IMR-90 (cell line): ENCODE measurements at places on chromosomes 5 and 9. TPM values are rescaled to one million over a fixed set of nuclear protein-coding genes. Genes with fewer than 3 reads are reported as not detected.

DNA sequence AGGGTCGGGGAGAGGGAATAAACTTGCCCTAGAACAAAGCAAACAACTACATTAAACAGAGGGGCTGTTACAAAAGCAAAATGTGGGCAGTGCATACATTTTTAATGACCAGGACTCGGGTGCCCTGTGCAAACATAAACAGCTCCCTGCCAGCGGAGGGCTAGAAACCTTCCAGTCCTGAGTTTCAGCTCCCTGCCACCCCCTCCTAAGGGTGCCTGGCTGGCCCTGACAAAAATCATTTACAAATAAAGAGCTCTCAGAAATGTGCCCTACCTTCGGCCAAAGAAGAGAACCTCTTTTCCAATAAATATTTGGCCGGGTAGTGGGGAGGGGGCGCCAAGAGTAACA, 29.5 kb downstream of the FOXD1 start:
- no peaks in the 10 kb centered on the region for H3K27me3 ChIP-seq
- no peak for DNase-seq
- no peak overlapping the region for H3K4me3 ChIP-seq
- H3K4me1 ChIP-seq: peaks cover 22% of the 10 kb centered on the region
- H3K36me3 ChIP-seq: no peaks in the 10 kb centered on the region
- no peak overlapping the region for H3K27ac ChIP-seq

- H3K4me3 ChIP-seq: no peak overlapping the region
- H3K27ac ChIP-seq: no peak overlapping the region
- H3K36me3 ChIP-seq: no peaks in the 10 kb centered on the region
- no peak for DNase-seq
These were observed 33.3 kb upstream of the SH3PXD2B start for GRCh38 chr5:172487671-172488070.

- no peaks in the 10 kb centered on the region for H3K27me3 ChIP-seq
- H3K4me1 ChIP-seq: peaks cover 9% of the 10 kb centered on the region
- peak overlapping the region; percentile 59; the same call in 1 of the 2 replicates for H3K27ac ChIP-seq
- H3K4me3 ChIP-seq: peak overlapping the region; percentile 76
These were observed 563 bp downstream of the SNAPC4 start for GRCh38 chr9:136399176-136400037.

DNA sequence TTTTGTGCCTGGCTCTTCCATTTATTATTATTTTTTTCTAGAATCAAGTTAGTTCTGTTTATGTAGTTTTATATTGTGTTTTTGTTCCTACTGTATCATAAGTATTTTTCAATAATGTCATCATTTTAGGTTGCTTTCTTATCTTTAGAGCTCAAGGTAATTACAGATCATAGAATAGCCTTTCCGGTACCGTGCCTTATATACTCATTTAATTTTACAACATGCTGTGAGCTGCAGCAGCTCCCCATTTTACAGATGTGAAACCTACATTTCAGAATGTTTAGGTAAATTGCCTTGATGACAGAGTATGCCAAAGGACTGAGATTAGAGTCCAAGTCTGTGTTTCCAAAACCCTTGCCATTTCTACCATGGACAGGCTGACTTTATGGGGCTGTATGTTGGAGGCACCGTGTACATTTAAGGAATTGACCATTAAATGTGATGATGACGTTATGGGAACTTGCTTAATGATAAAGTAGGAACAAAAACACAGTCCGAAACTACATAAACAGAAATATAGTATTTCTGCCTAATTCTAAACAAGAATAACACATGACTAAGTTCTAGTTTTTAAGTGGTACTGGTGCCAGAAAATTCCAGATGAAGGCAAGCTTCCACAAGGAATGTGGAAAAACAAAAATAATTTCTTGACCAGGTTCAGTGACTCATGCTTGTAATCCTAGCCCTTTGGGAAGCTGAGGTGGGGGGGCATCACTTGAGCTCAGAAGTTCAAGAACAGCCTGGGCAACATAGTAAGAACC, 97.7 kb downstream of the IQGAP2 start:
- H3K27me3 ChIP-seq: peaks cover 3% of the 10 kb centered on the region
- no peak overlapping the region for H3K27ac ChIP-seq
- H3K4me3 ChIP-seq: no peak overlapping the region
- peak; percentile 43 for DNase-seq
- H3K36me3 ChIP-seq: no peaks in the 10 kb centered on the region

DNA sequence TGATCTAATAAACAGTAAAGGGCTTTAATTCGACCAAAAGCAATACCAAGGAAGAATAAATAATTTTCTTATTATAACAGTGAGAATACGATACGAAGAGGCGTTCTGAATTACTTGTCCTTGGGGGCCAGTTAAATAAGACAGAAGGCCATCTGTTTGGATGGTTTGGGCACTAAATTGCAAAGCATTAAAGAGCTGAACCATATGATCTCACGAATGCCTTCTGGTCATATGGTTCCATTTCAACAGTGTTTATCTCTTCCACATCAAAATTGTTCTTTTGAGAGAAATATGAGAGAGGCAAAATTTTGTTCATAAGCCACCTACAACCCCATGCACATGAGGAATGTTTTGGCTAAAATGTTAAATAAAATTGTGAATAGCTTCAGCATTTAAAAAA, 605.4 kb downstream of the PTPRD start:
- no peak overlapping the region for H3K27ac ChIP-seq
- no peaks in the 10 kb centered on the region for H3K27me3 ChIP-seq
- H3K36me3 ChIP-seq: no peaks in the 10 kb centered on the region

DNA sequence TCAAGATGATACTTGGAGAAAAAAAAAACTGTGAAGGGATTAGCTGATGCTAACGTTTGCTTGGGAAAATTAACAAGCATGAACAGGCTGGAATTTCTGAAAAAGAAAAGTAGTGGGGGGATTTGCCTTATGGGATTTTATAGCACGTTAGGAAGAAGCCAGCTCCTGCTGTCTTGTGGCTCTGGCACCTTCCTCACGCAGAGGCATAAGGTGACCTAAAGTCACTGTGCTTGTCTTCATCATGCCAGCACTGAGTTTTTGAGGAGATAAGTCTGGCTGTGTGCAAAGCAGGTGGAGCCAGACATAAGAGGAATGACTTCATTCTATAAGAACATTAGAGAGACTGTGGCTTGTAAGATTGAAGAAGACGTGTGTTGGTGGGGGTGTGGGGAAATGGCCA, 94.4 kb upstream of the MAP1B start:
- H3K36me3 ChIP-seq: no peaks in the 10 kb centered on the region
- H3K4me1 ChIP-seq: no peaks in the 10 kb centered on the region
- no peak for DNase-seq
- peaks cover 15% of the 10 kb centered on the region for H3K27me3 ChIP-seq

GRCh38 chr9:6658628-6659353, 13.3 kb upstream of the GLDC start:
- H3K36me3 ChIP-seq: no peaks in the 10 kb centered on the region
- no peaks in the 10 kb centered on the region for H3K4me1 ChIP-seq
- H3K27ac ChIP-seq: no peak overlapping the region
- no peak for DNase-seq
- no peak overlapping the region for H3K4me3 ChIP-seq
- no peaks in the 10 kb centered on the region for H3K27me3 ChIP-seq

DNA sequence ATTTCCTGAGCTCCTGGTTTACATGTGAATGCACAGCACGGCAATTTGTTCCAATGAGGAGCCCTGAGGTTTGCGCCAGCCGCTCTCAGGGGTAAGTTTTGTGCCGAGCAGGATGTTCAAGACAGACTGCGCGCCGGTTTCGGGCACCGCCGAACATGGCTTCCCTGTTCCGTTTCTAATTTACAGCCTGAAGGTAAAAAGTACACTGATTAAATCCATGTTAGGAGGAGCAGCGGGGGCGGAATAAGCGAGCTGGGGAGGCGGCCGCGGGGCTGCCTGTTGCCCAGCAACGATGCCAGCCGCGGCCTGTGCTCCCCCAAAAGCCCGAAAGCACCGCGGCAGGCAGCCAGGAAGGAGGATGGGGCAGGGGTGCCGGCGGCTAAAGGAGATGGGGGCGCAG, 6.4 kb downstream of the SOWAHA start:
- DNase-seq: no peak
- peaks cover 2% of the 10 kb centered on the region; the same call in 1 of the 2 replicates for H3K36me3 ChIP-seq
- H3K27me3 ChIP-seq: no peaks in the 10 kb centered on the region
- H3K27ac ChIP-seq: no peak overlapping the region
- H3K4me1 ChIP-seq: peaks cover 13% of the 10 kb centered on the region
- H3K4me3 ChIP-seq: no peak overlapping the region

- no peaks in the 10 kb centered on the region for H3K27me3 ChIP-seq
- DNase-seq: no peak
- no peaks in the 10 kb centered on the region for H3K36me3 ChIP-seq
- no peak overlapping the region for H3K4me3 ChIP-seq
These were observed 111.4 kb upstream of the FER start for GRCh38 chr5:108636135-108636853.

GRCh38 chr5:113680534-113680933, 167.0 kb downstream of the YTHDC2 start:
- no peaks in the 10 kb centered on the region for H3K4me1 ChIP-seq
- no peak for DNase-seq
- no peak overlapping the region for H3K27ac ChIP-seq
- H3K4me3 ChIP-seq: no peak overlapping the region
- no peaks in the 10 kb centered on the region for H3K36me3 ChIP-seq
- peaks cover 3% of the 10 kb centered on the region for H3K27me3 ChIP-seq

DNA sequence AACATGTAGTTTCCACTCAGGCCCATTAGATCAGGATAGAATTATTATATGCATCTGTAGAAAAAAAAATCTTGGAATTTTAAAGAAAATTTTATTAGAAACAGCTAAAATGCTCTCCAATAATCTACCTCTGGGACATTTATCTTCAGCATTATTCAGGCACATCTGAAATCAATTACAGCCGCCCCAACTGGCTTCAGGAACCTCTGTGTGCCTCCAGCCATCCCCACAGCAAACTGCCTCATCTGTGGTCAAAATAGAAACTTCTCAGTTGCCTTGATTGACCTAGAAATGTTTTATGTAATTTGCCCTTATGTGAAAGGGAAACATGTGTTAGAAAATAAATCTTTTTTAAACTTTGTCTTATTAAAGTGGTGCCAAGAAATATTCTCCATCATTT, 120.1 kb upstream of the LPAR1 start:
- no peaks in the 10 kb centered on the region for H3K36me3 ChIP-seq
- DNase-seq: peak; percentile 14
- H3K27ac ChIP-seq: no peak overlapping the region
- peaks cover 7% of the 10 kb centered on the region for H3K4me1 ChIP-seq

DNA sequence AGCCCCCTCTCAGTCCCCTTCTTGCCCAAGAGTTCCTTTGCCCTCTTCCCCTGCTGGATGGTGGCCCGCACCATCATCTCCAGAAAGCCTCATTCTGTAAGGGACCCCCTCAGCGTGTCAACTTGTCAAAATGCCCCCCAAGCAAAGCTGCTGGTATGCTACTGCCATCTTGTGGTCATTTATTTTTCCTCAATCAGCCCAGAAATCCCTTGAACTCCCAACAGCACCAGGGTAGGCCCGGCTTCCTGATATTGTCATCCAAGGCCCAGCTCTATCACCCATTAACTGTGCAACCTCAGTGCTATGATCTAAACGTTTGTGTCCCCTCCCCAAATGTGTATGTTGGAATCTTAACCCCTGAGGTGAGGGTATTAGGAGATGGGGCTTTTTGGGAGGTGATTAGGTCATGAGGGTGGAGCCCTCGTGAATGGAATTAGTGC, 53.2 kb upstream of the FBXW11 start:
- no peaks in the 10 kb centered on the region for H3K27me3 ChIP-seq
- no peaks in the 10 kb centered on the region for H3K4me1 ChIP-seq
- no peak overlapping the region for H3K4me3 ChIP-seq

DNA sequence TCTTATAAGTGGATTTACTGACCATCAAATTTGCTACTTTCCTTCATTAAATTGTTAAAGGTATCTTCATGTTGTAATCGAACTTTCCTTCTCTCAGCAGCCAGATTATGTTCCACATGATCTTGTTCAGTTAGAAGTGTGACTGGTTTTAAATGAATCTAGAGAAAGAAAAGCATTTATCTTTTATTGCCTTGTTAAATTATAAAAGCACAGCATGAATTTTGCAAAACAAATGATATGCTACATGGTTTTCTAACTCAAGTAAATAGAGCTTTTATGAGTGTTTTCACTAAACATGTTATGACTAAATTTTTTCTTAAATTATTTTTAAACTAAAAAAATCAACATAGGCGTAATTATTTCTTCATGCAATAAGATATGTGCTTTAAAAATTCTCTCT, 34.1 kb downstream of the ACOT12 start:
- DNase-seq: no peak
- H3K27ac ChIP-seq: no peak overlapping the region
- no peaks in the 10 kb centered on the region for H3K36me3 ChIP-seq
- no peaks in the 10 kb centered on the region; the same call in 1 of the 2 replicates for H3K4me1 ChIP-seq

DNA sequence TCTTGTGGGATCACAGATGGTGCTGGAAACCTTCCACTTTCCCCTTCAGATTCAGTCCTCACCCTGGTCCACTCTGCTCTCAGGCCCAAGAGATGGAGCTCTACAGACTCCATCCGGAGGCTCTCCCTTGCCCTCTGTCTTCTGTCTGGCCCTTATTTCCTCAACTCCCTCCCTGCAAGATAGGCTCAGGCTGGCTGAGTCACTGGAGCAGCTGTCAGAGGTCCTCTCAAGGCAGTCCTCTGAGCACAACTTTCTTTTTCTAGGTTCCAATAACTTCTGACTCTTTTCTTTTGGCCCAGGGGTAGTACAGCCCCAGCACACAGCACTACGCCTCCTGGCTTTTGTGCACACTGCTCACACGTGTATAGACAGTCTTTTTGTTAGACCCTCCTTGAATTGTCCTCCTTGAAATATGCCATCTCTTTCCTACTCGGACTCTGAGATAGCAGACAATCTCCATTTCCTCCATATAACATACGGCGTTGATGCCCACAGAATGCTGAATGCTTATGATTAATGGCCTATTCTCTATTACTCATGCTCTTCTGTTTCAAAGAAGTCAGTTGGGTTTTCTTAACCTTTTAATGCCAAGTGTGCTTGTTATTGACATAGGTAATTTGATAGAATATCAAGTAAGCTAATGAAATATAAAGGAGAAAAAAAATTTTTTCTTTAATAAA, 193.1 kb downstream of the SLC12A2 start:
- DNase-seq: peak; percentile 20
- no peaks in the 10 kb centered on the region for H3K27me3 ChIP-seq
- no peak overlapping the region for H3K4me3 ChIP-seq
- no peak overlapping the region for H3K27ac ChIP-seq
- peaks cover 20% of the 10 kb centered on the region for H3K36me3 ChIP-seq

- H3K4me3 ChIP-seq: no peak overlapping the region
- H3K4me1 ChIP-seq: peaks cover 2% of the 10 kb centered on the region; the same call in 1 of the 2 replicates
- H3K27me3 ChIP-seq: no peaks in the 10 kb centered on the region; the same call in 1 of the 2 replicates
- DNase-seq: peak; percentile 66
- H3K36me3 ChIP-seq: no peaks in the 10 kb centered on the region
These were observed 43.9 kb downstream of the F2RL2 start for GRCh38 chr5:76579166-76579937.

PCDHGB3 gene
- polyA plus RNA-seq: 3.3 and 3.4 TPM in 2 replicates

C9orf50 gene
- polyA plus RNA-seq: 0.09 and 0.20 TPM in 2 replicates

CYLC2 gene
- not detected in 2 replicates for polyA plus RNA-seq

PCA3 gene
- not detected in 2 replicates for polyA plus RNA-seq

KIAA1958 gene
- polyA plus RNA-seq: 0.65 and 0.75 TPM in 2 replicates

IRX4 gene
- polyA plus RNA-seq: not detected in 2 replicates
